Memory B cell (primary cell): ENCODE measurements at places on chromosomes 16 and 17.

DNA sequence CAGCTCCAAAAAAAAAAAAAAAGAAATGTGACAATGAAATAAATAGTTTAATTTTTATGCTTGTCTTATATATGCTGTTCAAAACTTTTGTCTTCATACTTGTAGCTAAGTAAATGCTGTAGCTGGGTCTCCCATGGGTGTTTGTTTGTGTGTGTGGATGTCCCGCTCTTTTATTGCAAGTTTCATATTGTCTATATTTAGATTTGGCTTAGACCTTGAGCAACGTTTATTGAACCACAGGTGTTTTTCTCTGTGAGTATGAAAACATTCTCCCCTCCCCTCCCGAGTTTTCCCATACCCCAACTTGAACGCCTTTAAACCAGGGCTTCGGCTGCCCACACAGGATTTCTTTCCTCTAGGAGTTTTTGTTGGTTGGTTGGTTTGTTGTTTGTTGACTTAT is 45.2 kb downstream of the MFSD11 start:
- no peak for DNase-seq

DNA sequence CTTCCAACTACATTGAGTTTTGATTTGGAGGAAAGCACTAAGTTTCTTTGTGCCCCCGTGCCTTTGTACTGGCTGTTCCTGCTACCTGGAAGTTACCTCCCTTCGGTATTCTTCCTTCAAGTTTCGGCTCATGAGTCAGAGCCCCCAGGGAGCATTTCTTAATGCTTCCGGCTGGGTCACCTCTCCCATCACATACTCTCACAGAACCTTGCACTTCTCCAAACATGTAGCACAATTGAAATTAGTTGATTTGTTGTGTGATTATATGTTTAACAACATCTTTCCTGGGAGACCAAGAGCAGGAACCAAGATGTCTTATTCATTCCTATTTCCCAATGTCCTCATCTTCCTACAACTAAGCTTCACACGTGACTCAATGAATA is 158.6 kb upstream of the CDH5 start:
- no peak for DNase-seq

GRCh38 chr17:3029213-3029913 is 34.0 kb downstream of the OR1D5 start:
- DNase-seq: no peak

DNA sequence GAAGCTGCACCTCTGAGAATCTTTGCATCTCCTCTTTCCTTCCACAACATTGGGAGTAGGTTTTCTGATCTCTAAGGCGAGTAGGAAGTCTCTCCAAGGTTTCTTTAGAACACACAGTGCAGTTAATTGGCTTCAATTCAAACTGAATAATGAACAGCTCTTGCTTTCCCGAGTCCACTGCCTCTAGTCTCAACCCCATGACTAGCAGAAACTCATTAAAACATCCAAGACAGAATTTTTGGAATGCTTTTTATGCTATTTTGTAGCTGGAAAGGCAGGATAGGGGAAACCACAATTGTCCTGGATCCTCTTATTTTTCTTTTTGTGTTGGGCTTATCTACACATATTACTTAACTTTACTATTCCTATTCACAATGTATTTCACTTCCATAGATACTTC is 206.6 kb downstream of the CDH8 start:
- no peak for DNase-seq

- DNase-seq: no peak
These were observed 22.9 kb downstream of the UBN1 start for GRCh38 chr16:4870138-4870671.
